ENCODE measurements at places on chromosomes 5 and 9.

GRCh38 chr9:23413541-23413940 lies 412.5 kb downstream of the ELAVL2 start:
- no peak overlapping the region for H3K27ac ChIP-seq
- H3K4me3 ChIP-seq: no peak overlapping the region
- no peaks in the 10 kb centered on the region for H3K27me3 ChIP-seq
- H3K4me1 ChIP-seq: no peaks in the 10 kb centered on the region

DNA sequence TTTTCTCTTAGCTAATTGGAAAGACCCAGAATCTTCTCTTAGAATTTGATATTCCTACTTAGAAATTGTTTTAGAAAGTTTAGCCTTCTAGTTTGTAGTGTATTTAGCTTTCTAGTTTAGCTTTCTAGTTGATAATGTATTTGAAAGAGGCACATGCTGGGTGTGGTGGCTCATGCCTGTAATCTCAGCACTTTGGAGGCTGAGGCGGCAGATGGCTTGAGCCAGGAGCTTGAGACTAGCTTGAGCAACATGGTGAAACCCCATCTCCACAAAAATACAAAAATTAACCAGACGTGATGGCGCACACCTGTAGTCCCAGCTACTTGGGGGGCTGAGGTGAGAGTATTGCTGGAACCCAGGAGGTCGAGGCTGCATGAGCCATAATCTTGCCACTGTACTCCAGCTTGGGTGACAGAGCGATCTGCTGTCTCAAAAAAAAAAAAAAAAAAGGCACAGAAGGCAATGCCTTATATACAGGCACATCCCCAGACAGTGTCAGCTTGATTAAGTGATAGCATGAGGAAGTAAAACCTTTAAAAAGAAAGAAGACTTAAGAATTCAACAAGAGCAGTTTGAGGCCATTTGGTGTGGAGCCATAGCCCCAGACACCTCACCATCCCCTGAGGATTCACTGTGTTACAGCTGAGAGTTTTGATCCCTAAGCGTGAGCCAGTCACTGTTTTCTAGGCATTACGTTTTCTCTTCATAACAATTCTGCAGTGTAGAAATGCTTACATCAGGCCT lies 34.6 kb downstream of the ZSWIM6 start:
- no peak overlapping the region for H3K27ac ChIP-seq
- DNase-seq: no peak
- no peaks in the 10 kb centered on the region for H3K4me1 ChIP-seq
- H3K27me3 ChIP-seq: no peaks in the 10 kb centered on the region
- H3K36me3 ChIP-seq: no peaks in the 10 kb centered on the region
- H3K4me3 ChIP-seq: no peak overlapping the region

DNA sequence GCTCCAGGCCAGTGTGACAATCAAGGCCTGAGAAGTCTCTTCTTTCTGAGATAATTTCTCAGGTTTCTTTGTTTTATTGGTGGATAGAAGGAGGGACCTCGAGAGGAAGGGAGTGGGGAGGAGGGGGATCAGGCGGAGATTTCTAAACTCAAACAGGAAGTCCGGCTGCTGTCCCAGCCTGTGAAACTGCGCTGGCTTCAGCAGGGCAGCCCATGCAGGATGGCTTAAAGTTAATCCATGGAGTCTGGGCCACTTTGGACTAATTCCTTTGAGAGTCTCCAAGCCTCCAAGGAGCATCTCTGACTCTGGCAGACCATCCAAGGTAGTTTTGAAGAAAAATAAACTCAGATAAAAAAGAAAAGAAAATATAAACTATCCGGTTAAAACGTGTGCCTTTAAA lies 378.5 kb downstream of the MLLT3 start:
- H3K4me3 ChIP-seq: no peak overlapping the region
- no peak overlapping the region for H3K27ac ChIP-seq
- H3K36me3 ChIP-seq: no peaks in the 10 kb centered on the region
- no peak for DNase-seq
- no peaks in the 10 kb centered on the region for H3K27me3 ChIP-seq

DNA sequence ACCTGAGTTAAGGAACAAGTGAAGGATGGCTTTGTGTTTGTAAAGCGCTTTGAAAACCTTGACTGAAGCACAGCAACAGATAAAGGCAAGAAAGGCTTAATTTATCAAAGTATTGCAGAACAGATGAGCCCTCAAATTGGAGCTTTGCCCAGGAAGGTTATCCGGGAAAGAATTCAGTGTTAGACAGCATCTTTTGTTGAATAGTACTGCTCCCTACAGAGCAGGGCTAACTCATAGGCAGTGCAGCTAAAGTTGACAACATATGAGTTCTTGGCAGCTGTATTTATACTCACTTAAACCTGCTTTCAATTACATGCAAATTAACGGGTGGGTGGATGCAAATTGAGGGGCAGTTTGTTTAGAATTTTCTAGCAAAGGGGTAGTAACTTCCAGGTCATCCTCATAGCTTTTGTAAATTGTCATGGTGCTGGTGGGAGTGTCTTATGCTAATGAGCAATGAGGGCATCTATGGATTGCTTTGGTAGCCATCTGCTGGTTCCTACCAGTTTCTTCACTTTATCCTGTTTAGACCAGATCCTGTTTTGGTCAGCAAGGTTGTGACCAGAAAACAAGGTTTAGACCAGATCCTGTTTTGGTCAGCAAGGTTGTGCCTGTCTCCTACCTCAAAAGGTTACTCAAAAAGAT lies 105.8 kb downstream of the GDA start:
- no peak for DNase-seq
- H3K4me1 ChIP-seq: no peaks in the 10 kb centered on the region
- no peak overlapping the region for H3K4me3 ChIP-seq
- H3K36me3 ChIP-seq: no peaks in the 10 kb centered on the region
- no peak overlapping the region for H3K27ac ChIP-seq

- DNase-seq: no peak
- H3K27me3 ChIP-seq: no peaks in the 10 kb centered on the region
- no peak overlapping the region for H3K4me3 ChIP-seq
Measured at GRCh38 chr9:27377147-27377807, 80.3 kb upstream of the EQTN start.

GRCh38 chr9:86774116-86774515 lies 173.2 kb downstream of the GAS1 start:
- no peaks in the 10 kb centered on the region for H3K36me3 ChIP-seq
- H3K27me3 ChIP-seq: no peaks in the 10 kb centered on the region
- no peak for DNase-seq
- H3K4me1 ChIP-seq: no peaks in the 10 kb centered on the region

- H3K4me3 ChIP-seq: no peak overlapping the region
- no peaks in the 10 kb centered on the region for H3K27me3 ChIP-seq
- DNase-seq: no peak
- no peak overlapping the region for H3K27ac ChIP-seq
- H3K36me3 ChIP-seq: no peaks in the 10 kb centered on the region
- peaks cover 1% of the 10 kb centered on the region for H3K4me1 ChIP-seq
Measured at GRCh38 chr9:129208207-129209032, 30.4 kb upstream of the IER5L start.

GRCh38 chr5:176803068-176803942 lies 7.1 kb upstream of the UNC5A start:
- no peaks in the 10 kb centered on the region for H3K4me1 ChIP-seq
- H3K27me3 ChIP-seq: no peaks in the 10 kb centered on the region
- H3K4me3 ChIP-seq: no peak overlapping the region
- no peak overlapping the region for H3K27ac ChIP-seq
- no peak for DNase-seq
